Glutamatergic neuron (in vitro differentiated cells): ENCODE measurements at places on chromosomes 11 and 22.

DNA sequence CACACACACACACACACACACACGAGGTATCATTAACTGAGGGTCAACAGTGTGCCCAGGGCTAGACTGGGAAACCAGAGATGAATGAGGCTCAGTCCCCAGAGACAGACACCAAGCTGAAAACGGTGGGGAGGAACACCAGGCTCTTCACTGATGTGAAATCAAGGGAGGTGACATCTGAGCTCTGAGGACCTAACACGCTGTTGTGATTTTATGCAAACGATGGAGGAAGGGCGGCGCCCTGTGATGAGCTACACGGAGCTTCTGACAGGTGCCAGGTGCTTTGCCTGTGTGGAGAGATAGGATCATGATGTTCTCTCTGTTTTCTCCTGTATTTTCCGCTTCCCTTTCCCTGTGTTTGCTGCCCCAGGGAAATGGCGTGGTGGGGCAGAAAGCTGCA lies 6.5 kb upstream of the CYB5R3 start:
- no peaks in the 10 kb centered on the region for H3K27me3 ChIP-seq
- H3K4me3 ChIP-seq: no peak overlapping the region
- H3K36me3 ChIP-seq: no peaks in the 10 kb centered on the region
- H3K27ac ChIP-seq: no peak overlapping the region
- H3K4me1 ChIP-seq: no peaks in the 10 kb centered on the region
- DNase-seq: no peak

- no peak for DNase-seq
- no peaks in the 10 kb centered on the region for H3K27me3 ChIP-seq
- H3K4me3 ChIP-seq: no peak overlapping the region
- H3K4me1 ChIP-seq: no peaks in the 10 kb centered on the region
Measured at GRCh38 chr11:36590513-36590912, 3.8 kb upstream of the IFTAP start.

DNA sequence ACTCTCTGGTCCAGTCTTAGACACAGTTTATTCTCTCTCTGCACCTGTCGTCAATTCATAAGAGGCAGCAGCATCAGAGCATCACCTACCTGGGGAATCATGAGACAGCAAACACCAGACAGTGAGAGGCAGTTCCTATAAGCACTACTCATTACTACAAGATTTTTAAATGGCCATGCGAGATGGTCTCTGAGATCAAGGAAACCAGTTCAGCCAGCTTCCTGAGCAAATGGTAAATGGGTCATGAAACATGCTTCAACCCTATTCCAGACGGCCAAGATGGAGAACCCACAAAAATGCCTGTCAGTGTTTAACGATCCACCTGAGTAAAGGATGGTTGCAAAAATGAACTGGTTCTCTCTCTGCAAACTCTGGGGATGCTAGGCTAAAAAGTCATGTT lies 52.9 kb downstream of the SYTL2 start:
- H3K4me1 ChIP-seq: no peaks in the 10 kb centered on the region
- H3K27ac ChIP-seq: no peak overlapping the region
- no peaks in the 10 kb centered on the region for H3K36me3 ChIP-seq
- no peak overlapping the region for H3K4me3 ChIP-seq
- no peak for DNase-seq

GRCh38 chr11:83682611-83682973 lies 396.4 kb upstream of the CCDC90B start:
- H3K27ac ChIP-seq: no peak overlapping the region
- peaks cover 8% of the 10 kb centered on the region for H3K4me1 ChIP-seq
- no peaks in the 10 kb centered on the region for H3K36me3 ChIP-seq
- H3K27me3 ChIP-seq: no peaks in the 10 kb centered on the region

GRCh38 chr11:121435551-121436511 lies 16.3 kb upstream of the SORL1 start:
- H3K27me3 ChIP-seq: no peaks in the 10 kb centered on the region
- H3K4me3 ChIP-seq: no peak overlapping the region
- DNase-seq: no peak
- H3K27ac ChIP-seq: no peak overlapping the region
- no peaks in the 10 kb centered on the region for H3K4me1 ChIP-seq
- no peaks in the 10 kb centered on the region for H3K36me3 ChIP-seq

GRCh38 chr11:70175236-70175698 lies 27.8 kb upstream of the FADD start:
- H3K36me3 ChIP-seq: no peaks in the 10 kb centered on the region
- H3K27ac ChIP-seq: no peak overlapping the region
- no peak overlapping the region for H3K4me3 ChIP-seq
- H3K4me1 ChIP-seq: peaks cover 9% of the 10 kb centered on the region
- no peak for DNase-seq
- peaks cover 2% of the 10 kb centered on the region for H3K27me3 ChIP-seq

DNA sequence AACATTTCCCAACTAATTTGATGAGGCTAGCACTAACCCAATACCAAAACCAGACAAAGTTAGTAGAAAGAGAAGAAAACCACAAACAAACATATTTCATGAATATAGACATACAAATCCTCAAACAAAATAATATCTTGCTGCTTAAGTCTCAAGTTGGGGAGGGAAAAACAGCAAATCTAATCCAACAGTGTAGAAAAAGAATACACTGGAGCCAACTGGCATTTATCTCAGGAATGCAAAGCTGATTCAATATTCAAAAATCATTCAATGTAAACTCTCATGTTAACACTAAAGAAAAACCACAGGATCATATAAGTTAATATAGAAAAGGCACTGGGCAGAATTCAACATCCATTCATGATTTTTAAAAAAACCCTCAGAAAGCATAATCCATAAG lies 18.2 kb downstream of the GNB1L start:
- H3K4me1 ChIP-seq: no peaks in the 10 kb centered on the region
- H3K27ac ChIP-seq: no peak overlapping the region
- H3K4me3 ChIP-seq: no peak overlapping the region
- no peak for DNase-seq
- H3K36me3 ChIP-seq: no peaks in the 10 kb centered on the region

DNA sequence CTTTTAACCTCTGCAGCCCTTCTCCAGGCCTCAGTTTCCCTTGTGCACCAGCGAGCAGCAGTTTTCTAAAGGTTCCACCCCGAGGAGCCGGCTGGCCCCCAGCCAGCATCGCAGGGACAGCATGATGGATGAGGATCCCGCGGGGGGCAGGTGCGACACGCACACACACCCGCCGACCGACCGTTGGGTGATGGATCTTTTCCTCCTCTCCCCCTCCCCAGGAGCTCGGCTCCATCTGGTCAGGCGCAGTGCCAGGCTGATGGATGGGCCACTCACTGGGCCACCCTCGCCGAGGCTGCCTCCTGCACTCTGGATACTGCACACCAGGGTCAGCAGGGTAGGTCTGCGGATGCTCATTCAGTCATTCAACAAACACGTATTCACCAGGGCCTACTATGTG lies 12.8 kb upstream of the CABP7 start:
- H3K4me1 ChIP-seq: peaks cover 22% of the 10 kb centered on the region
- DNase-seq: no peak
- peak overlapping the region; percentile 38 for H3K27ac ChIP-seq
- peaks cover 4% of the 10 kb centered on the region for H3K27me3 ChIP-seq

- DNase-seq: no peak
- H3K36me3 ChIP-seq: peaks cover 11% of the 10 kb centered on the region
- peaks cover 2% of the 10 kb centered on the region for H3K27me3 ChIP-seq
- no peaks in the 10 kb centered on the region for H3K4me1 ChIP-seq
- H3K27ac ChIP-seq: no peak overlapping the region
Measured at GRCh38 chr11:17703951-17704350, 15.4 kb upstream of the MYOD1 start.

DNA sequence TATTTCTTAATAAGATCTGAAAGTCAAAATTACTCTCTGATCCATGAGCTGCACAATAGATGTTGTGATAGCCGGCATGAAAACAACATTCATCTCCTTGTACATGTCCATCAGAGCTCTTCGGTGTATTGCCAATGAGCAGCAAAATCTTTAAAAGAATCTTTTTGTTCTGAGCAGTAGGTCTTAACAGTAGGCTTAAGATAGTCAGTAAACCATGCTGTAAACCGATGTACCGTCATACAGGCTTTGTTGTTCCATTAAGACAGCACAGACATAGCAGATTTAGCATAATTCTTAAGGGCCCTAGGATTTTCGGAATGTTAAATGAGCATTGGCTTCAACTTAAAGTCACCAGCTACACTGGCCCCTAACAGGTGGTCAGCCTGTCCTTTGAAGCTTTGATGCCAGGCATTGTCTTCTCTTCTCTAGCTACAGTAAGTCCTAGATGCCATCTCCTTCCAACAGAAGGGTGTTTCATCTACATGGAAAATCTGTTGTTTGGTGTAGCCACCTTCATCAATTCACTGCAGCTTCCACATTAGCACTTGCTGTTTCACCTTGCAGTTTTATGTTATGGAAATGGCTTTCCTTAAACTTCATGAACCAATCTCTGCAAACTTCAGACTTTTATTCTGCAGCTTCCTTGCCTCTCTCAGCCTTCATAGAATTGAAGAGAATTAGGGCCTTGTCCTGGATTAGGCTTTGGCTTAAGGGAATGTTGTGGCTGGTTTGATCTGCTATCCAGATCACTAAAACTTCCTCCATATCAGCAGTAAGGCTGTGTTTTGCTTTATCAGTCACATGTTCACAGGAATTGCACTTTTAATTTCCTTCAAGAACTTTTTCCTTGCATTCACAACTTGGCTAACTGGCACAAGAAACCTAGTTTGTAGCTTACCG lies 28.4 kb downstream of the RRP8 start:
- peaks cover 1% of the 10 kb centered on the region for H3K4me1 ChIP-seq
- no peaks in the 10 kb centered on the region for H3K36me3 ChIP-seq
- no peak overlapping the region for H3K4me3 ChIP-seq
- H3K27me3 ChIP-seq: no peaks in the 10 kb centered on the region

DNA sequence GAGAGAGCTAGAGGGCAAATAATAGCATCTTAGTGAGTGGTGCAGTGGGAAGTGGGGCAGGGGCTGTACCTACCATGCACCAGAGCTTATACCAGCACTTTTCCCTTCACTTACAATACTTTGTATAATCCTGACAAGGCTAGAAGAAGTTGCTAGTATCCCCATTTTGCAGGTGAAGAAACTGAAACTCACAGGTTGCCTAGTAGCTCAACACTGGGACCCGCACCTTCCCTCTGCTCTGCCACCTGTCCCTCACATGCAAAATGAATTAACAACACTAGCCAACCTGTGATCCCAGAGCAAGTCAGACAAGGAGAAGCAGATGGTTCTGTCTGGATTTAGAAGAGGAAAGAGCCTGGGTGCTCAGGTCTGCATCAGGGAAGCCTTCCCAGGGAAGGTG lies 510.4 kb downstream of the BUD13 start:
- no peak overlapping the region for H3K4me3 ChIP-seq
- peaks cover 31% of the 10 kb centered on the region for H3K4me1 ChIP-seq
- peaks cover 5% of the 10 kb centered on the region for H3K27me3 ChIP-seq
- DNase-seq: no peak
- H3K27ac ChIP-seq: no peak overlapping the region
- no peaks in the 10 kb centered on the region for H3K36me3 ChIP-seq

GRCh38 chr11:107842412-107843100 lies 16.0 kb downstream of the SLC35F2 start:
- no peak overlapping the region for H3K27ac ChIP-seq
- DNase-seq: no peak
- no peaks in the 10 kb centered on the region for H3K4me1 ChIP-seq
- no peak overlapping the region for H3K4me3 ChIP-seq

GRCh38 chr11:38835966-38836365 lies 2237.9 kb upstream of the RAG2 start:
- H3K36me3 ChIP-seq: no peaks in the 10 kb centered on the region
- DNase-seq: no peak
- no peaks in the 10 kb centered on the region for H3K27me3 ChIP-seq
- no peak overlapping the region for H3K4me3 ChIP-seq
- no peak overlapping the region for H3K27ac ChIP-seq
- no peaks in the 10 kb centered on the region for H3K4me1 ChIP-seq
